ENCODE measurements at places on chromosomes 5 and 9.

- DNase-seq: no peak
These were observed 267.5 kb downstream of the SLF1 start for GRCh38 chr5:94885931-94886330.

DNA sequence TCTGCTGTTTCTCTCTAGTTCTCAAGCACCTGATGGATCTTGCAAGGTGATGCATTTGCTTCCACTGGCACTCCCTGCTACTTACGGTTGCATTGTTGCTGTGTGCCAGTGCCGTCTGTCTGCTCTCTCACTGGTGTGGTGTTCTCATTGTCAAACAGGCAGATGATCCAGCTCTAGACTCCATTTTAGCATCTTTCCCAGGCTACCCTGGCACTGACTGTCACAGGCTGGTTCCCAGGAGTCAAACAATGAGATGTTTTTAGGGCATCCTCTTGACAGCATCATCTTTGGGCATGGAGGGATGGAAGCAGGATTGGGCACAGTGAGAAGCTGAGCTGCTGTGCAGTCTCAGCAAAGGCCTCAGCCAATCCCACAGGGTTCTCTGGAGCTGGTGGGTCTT lies 12.9 kb downstream of the MTRR start:
- no peak for DNase-seq

DNA sequence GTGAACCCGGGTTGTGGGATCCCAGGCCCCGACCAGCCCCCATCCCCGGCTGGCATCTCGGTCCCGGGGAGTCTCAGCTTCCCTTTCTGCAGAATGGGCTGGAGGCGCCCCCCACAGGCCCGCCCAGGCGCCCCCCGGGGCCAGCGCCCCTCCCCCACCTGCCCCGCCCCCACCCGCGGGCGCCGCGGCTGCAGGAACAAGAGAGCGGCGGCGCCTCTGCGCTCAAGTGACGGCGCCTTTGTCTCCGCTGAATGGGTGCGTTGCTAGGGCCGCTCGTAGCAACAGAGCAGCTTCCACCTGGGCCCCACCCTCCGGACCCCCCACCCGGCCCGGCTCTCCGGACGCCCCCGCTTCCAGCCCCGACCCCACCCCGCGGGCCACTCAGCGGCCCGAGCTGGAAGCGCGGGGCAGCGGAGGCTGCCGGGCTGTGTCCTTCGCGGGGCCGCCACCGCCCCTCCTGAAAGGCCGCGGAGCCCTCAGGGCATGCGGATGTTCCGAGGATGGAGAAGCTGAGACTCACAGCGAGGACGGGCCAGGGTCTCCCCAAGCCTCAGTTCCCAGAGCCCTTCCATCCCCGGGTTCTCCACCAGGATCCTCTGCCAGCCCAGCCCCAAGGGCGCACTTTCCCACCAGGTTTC lies 27.5 kb downstream of the ADGRD2 start:
- no peak for DNase-seq

DNA sequence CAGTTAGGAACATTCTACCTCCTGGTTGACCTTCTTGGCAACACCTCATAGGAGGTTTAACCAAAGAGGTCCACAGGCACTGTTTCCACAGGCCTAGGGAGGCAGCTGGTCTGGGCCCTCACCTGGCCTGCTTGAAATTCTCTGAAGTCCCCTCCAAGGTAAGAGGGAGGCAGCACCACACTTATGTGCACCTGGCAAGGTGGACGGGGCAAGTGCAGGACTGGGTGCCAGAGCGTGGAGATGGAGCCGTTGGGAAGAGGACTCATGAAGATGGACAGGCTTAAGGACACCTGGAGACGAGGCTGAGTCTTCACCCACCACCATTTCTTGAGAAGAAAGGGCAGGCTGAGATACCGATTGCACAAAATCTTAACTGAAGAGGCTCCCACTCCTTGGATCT lies 6.6 kb upstream of the BARHL1 start:
- no peak for DNase-seq

GRCh38 chr5:33685873-33686755 lies 205.7 kb downstream of the ADAMTS12 start:
- DNase-seq: no peak
